ENCODE measurements at places on chromosomes 4 and X.

DNA sequence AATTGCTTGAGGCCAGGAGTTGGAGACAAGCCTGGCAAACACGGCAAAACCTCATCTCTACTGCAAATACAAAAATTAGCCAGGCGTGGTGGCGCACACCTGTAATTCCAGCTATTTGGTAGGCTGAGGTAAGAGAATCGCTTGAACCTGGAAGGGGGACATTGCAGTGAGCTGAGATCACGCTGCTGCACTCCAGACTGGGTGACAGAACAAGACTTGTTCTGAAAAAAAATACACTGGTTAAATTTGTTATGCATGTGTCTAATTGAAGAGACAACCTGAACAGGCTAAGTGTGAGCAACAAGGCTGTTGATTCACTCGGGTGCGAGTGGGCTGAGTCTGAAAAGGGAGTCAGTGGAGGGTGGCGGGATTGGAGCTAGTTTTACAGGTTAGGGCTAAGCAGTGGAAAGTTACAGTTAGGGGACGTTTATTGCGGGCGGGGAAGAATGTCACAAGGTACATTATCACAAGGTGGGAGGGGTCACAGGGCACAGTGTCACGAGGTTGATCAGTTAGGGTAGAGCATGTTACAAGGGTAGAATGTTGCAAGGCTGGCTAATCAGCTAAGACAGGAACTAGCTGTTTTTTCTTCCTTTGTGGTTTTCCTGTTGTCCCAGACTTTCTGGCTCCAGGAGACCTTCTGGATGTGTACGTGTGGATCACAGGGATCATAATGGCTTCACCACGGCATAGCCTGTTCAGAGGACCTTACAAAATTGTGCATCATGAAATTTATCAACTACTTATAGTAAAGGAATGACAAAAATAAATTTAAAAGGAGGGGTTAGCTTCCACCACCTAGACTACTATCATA, 115.8 kb downstream of the NAA11 start:
- no peak for DNase-seq

- DNase-seq: no peak
Observed at GRCh38 chrX:29528281-29528680, 687.1 kb upstream of the MAGEB2 start.

DNA sequence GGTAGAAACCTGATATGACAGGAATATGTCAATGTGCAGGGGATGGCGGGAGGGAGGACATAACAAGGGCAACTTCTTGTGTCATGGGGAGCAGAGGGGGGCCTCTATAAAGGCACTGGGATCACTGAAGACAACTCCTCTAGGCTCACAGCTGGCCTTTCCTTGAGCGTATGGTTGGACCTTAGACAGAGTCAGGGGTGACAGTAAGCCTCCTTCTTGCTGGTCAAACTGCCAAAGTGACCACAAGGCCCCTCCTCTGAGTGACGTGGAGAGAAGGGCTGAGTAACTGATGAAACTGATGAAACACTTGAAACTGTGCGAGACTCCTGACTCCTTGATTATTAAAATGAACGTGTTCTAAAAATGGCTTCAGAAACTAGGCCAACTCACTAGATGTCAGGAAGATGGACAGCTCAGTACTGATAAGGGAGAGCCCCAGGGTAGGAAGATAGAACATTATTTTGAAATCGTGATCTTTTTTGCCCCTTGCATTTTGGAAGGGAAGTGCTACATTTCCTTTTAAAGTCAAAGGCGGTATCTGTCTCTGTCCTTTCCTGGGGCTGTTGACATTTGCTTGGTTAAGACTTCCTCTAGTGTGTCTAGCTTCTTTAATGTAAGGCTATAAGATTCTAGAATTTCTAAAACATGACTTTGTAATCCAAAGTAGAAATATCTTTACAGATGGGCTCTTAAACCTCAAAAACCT, 1.6 kb downstream of the RAB33A start:
- peak; percentile 34 for DNase-seq

DNA sequence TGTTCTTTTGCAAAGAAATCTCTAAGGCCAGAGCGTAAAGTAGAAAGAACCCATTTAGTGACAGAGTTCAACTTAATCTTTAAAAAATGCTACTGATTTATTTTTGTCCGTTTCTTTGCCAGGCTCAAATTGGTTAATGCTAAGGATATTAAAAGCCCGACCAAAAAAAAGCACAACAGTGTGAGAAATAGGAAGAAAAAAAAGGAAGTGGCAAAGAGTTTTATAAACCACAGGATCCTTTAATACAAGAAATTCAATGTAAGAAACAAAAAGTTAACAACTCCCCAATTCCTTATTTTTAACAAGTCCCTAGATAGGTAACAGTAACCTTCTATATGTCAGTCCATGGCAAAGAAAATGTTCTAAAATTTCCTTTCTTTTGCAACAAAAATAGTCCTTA, 480.4 kb downstream of the ACTRT1 start:
- DNase-seq: no peak

DNA sequence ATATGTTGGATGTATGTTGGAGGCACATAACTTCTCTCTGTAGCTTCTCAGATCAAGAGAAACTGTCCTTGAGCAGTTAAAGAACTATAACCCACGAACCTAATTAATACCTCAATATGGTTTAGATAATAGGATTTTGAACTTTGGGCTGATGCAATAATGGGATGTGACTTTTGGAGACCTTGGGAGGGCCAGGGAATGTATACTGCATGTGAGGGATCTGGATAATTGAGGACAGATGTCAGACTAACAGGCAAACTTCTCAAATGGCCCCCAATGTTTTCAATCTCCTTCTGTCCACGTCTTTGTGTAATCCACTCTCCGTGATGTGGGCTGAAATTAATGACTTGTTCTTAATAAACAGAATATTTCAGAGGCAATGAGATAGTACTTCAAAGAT, 202.2 kb upstream of the FAT4 start:
- no peak for DNase-seq

GRCh38 chrX:95953564-95953963, 731.1 kb upstream of the DIAPH2 start:
- DNase-seq: no peak

DNA sequence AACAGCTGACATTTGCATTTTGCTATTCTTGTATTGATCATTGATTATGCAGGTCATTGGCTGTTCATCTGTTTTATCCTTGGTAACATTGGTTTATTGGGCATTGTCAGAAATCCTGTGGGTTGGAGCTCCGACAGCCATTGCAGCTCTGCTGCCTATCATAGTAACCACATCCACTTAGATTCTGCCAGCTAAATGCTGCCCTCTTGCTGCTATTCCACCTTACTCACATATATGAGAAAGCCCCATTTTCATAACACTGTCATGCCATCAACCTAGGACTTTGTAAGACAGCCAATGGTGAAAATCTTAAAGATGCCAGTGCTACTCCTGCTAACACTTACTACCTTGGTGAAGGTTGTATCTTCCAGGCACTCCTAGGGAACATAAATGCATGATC, 187.3 kb upstream of the CXCL13 start:
- no peak for DNase-seq

- no peak for DNase-seq
Observed at GRCh38 chr4:118920247-118920646, 31.6 kb downstream of the SYNPO2 start.

- no peak for DNase-seq
Observed at GRCh38 chrX:141320801-141321200, 78.5 kb upstream of the SPANXC start.

DNA sequence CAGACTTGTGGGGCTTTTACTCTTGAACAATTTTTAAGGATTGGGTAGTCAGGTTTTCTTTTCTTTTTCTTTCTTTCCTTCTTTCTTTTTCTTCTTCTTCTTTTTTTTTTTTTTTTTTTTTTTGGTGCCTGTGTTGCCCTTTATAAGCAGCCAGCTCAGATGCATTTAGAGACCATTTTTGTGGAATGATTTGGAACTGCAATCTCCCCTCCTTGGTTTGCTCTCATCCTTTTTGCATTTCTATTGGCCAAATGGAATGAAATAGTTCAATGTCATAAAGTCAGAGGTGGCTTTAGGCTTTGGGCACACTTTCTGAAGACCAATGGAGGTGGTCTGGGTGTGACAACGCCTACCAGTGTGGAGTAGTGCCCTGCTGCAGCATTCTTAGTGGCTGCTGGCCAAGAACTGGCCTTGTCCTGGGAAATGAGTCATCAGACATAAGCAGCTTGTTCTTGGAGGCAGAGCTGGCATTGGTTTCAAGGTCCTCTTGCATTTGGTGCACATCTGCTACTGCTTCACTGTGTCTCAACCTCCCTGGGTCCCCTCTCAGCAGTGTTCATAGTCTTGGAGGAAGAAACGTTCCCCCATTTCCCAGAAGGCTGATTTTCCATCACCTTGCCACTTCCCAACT, 84.5 kb downstream of the CT47B1 start:
- DNase-seq: no peak

GRCh38 chrX:100798484-100799214, 21.5 kb upstream of the CSTF2 start:
- no peak for DNase-seq

DNA sequence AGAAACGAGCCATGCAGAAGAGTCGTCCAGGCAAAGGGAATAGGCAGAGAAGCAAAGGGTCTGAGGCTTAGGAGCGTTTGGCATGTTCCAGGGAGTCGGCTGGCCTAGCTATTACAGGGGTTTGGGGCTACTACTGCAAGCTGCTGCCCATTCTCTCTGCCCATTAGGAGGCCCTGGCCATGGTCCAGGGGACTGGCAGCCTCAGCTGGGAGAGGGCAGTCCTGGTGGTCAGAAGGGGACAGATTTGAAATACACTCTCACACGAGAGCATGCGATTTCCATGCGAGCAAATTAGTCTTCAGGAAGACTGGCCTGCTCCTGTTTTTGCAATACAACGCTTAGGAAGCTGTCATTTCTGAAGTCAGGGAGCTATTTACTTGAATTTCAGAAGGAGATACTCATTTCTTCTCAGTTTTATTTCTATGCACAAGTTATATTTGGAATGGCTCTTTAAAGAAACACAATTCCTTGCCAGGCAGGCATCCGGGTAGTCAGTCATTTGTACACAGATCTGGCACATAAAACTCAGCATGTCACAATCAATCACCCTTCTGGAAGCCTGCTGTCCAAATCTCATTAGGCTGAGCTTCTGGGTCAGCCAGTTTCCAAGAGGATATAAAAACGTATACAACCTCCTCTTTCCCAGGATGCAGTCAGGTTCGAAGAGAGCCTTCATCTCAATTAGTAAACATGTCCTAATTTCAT, 27.0 kb downstream of the PROM1 start:
- no peak for DNase-seq

- DNase-seq: peak; percentile 7
Observed at GRCh38 chr4:89257376-89257775, 50.2 kb downstream of the GPRIN3 start.

- no peak for DNase-seq
Observed at GRCh38 chrX:95076449-95076848, 1402.4 kb downstream of the FAM133A start.

DNA sequence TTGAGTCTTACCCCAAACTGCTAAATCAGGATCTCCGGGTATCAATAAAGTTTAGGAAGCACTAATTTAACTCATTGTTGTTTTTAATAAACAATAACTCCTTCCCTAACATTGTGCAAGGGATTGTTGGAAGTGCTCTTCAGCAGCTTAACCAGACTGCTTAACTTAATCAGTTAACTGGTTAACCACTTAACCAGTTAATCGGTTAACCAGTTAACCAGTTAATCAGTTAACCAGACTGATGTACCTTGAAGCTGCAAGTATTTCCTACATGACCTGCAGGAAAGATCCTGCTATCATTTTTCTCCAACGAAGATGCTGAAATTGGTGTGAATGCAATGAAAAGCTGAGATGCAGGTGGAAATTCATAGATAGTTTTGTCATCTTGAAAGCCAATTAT, 40.1 kb upstream of the AP1S2 start:
- no peak for DNase-seq

DNA sequence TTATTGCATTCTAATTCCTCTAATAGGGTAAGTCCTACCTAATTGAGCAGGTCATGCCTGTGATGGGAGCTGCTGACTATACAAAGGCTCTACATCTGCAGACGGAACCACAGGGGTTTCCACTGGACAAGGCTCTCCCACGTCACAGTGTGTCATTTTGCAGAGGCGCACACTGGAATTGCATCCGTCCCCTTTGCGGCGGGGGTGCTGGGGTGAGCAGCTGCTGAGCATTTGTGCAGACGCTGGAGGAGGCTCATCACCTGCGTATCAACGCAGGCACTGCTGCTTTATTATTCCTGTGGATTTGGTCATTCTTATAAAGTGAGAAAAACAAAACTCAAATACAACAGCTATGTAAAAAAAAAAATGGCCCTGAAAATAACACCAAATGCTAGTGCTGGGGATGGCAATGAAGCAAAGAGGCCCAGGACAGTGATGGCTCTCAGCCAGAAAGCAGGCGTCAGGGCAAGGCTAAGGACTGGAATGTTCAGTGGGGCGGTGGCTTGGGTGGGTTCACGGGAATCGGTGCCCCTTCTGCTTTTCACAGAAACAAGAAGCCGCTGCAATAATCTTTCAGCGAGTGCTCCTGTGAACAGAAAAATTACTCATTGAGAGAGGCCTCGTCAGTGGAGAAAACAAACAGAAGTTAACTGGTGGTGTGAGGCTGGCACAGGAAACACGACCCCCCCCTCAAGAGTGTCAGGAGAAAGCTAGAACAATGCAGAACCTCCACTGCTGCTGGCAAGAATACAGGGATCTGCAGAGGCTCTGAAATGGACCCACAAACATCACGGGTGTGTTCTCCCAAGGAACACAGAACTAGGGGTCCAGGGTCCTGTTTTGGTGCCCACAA, 67.8 kb downstream of the GATB start:
- no peak for DNase-seq

Measured in midbrain (tissue), 1 donor.